ENCODE measurements at places on chromosomes 6 and 20. TPM values are rescaled to one million over a fixed set of nuclear protein-coding genes. Genes with fewer than 3 reads are reported as not detected.

- no peak overlapping the region for H3K4me3 ChIP-seq
- H3K4me1 ChIP-seq = peaks cover 10% of the 10 kb centered on the region
- no peak for DNase-seq
- H3K36me3 ChIP-seq = no peaks in the 10 kb centered on the region
These were observed 164.1 kb upstream of the SGK1 start for GRCh38 chr6:134481966-134482365.

DNA sequence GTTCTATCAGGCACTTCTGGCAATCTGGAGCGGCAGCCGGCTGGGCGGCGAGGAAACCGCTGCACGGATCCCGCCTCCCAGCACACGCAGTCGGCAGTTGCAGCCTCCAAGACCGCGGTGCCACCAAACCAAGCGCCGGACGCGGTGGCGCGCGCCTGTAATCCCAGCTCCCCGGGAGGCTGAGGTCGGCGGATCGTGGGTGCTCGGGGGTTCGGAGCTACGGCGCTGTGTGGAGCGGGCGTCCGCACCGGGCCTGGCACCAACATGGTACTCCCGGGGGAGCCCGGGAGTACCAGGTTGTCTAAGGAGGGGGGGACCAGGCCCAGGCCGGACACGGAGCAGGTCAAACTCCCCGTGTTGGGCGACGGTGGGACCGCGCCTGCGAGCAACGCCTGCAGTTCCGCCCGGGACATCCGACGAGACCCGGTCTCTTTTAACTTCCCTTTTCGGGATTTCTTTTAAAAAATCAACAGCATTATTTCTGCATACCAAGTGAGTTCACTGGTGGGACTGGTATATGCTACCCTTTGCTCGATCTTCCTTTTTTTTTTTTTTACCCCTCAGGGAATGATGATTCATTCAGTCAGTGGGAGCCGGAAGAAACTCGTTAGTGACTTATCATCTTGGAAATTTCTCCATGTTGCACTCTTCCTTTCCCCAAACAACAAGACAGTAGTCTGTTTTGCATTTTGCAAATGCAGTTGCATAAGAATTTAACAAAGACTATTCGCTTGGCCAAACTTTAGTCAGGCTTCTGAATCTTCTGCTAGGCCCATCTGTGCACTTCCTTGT is 27.6 kb downstream of the ZNF311 start:
- no peak for DNase-seq
- peaks cover 5% of the 10 kb centered on the region for H3K4me1 ChIP-seq
- no peaks in the 10 kb centered on the region for H3K36me3 ChIP-seq
- no peak overlapping the region for H3K27ac ChIP-seq
- H3K27me3 ChIP-seq = peaks cover 7% of the 10 kb centered on the region
- H3K4me3 ChIP-seq = peak overlapping the region; percentile 0

GRCh38 chr20:14454296-14454695 is 116.9 kb upstream of the FLRT3 start:
- DNase-seq = no peak
- H3K4me3 ChIP-seq = no peak overlapping the region
- no peaks in the 10 kb centered on the region for H3K4me1 ChIP-seq
- no peaks in the 10 kb centered on the region for H3K36me3 ChIP-seq

- H3K4me1 ChIP-seq = peaks cover 15% of the 10 kb centered on the region
- no peak overlapping the region for H3K4me3 ChIP-seq
- H3K27ac ChIP-seq = peak overlapping the region; percentile 76
- peaks cover 7% of the 10 kb centered on the region for H3K36me3 ChIP-seq
These were observed 238.1 kb upstream of the TAB2 start for GRCh38 chr6:149079456-149079855.

DNA sequence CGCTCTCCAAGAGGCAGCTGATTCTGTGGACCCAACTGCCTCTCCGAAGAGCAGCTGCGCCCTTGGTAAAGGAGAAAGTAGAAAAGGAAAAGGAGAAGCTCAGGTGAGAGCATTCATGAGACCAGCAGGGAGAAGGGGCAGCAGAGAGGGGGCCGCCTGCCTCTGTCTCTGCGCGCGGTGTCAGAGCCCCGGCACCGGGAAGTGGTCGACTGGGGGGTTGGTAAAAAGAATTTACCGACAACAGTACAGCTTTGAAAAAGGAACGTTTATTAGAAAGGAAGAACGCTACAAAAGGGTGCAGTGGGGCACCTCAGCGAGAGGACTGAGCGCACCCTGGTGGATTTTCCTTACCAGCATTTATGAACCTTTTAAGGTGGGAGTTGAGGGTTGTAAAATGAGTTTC is 61.9 kb downstream of the GPR6 start:
- DNase-seq = peak; percentile 32
- H3K4me3 ChIP-seq = peak overlapping the region; percentile 11
- H3K27me3 ChIP-seq = no peaks in the 10 kb centered on the region
- peaks cover 5% of the 10 kb centered on the region for H3K4me1 ChIP-seq

- H3K4me3 ChIP-seq = no peak overlapping the region
- H3K27ac ChIP-seq = peak overlapping the region; percentile 74
- no peaks in the 10 kb centered on the region for H3K27me3 ChIP-seq
- DNase-seq = peak; percentile 40
These were observed 38.3 kb downstream of the COX4I2 start for GRCh38 chr20:31675828-31676608.

GRCh38 chr6:169189686-169190085 is 64.0 kb downstream of the THBS2 start:
- peak; percentile 50 for DNase-seq
- no peaks in the 10 kb centered on the region for H3K27me3 ChIP-seq
- peaks cover 32% of the 10 kb centered on the region for H3K4me1 ChIP-seq
- H3K4me3 ChIP-seq = no peak overlapping the region

GRCh38 chr6:1475174-1475573 is 85.8 kb downstream of the FOXF2 start:
- H3K4me1 ChIP-seq = no peaks in the 10 kb centered on the region
- no peaks in the 10 kb centered on the region for H3K36me3 ChIP-seq

The CNBD2 gene
- 5.5 TPM for total RNA-seq

The NRSN1 gene
- not detected for total RNA-seq

The PDYN gene
- not detected for total RNA-seq

Data from muscle of leg (tissue), 16 donors.